ENCODE measurements at places on chromosomes 5 and 9.

GRCh38 chr5:115522832-115523403 lies 21.7 kb downstream of the FEM1C start:
- no peak for DNase-seq

- DNase-seq = no peak
These were observed 77.1 kb downstream of the BAAT start for GRCh38 chr9:101307524-101308213.

- no peak for DNase-seq
These were observed 25.1 kb downstream of the NANS start for GRCh38 chr9:98081477-98082219.

DNA sequence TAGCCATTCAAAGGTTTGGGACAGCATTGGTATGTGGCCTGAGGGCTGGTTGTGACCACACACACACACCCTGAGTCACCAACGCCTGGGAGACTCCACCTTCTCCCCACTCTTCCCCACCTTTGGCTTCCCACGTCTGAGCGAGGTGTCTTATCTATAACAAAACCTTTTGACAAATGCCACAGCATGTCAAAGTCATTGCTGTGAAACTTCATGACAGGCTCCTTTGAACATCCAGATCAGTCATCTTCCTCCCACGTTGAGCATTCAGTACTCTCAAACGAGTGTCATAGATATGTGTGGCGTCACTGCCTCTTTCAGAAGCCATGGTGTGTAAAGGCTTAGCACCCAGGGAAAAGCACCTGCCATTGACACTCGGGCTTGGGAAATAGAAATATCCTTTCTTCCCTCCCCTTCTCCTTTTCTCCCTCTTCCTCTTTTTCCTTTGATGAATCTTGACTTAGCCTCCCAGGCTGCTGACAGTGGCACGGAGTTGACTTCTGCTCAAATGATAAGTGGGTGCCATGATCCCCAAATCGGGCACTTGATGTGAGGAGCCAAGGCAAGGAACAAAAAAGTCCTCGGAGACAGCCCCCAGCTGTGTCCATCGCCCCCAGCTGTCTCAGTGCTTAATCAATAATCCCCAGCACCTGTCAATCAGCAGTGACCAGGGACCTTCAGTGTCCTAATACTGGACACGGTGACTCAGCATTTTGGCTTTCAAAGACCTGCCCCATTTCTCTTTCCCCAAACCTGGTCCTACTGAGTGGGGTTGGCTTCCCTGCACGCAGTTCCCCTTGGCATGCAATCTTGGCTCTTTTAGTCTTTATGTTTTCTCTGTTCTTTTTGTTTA lies 114.8 kb downstream of the FGF18 start:
- DNase-seq = no peak

DNA sequence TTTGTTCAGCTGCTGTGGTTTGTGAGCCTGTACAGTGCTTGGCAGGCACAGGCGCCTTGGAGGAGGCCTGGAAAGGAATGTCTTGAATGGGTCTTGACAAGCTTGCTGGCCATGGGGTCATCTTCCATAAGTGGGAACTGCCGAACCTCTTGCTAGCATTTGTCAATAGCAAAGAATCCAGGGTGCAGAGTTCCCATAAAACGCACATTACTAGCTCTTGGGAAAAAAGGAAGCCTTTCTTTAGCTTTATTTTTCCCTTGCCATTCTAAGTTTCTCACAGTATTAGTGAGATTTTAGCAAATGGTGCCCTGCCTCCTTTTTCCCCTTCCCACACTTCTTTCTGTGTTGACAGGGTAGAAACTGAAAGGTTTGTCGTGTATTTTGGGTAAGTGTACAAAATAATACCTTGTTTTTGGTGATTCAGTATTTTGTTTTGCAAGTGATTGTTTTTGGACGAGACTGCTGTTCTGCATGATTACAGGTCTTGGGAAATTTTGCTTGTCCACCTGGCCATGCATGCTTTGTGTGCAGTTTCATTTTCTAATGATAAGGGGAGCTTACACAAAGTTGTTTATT lies 82.0 kb downstream of the ADGRV1 start:
- DNase-seq = peak; percentile 86

- no peak for DNase-seq
These were observed 246.9 kb upstream of the GAS1 start for GRCh38 chr9:87193925-87194868.

DNA sequence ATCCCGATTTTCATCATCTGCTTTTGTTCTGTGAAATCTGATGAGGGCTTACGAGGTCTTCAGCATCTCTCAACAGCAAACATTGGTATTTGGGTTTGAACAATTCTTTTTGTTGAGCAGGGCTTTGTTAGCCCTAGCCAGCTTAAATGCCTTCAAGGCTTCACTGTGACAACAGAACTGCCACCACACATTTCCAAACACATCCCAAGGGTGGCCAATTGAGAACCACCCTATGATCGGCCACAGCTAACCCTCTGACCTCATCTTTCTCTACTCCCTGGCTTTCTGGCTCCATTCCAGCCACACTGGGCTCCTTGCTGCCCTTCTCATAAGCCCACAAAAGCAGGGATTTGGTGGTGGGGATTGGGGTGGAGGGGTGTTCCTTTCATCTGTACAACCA lies 17.6 kb downstream of the MTX3 start:
- DNase-seq = no peak

DNA sequence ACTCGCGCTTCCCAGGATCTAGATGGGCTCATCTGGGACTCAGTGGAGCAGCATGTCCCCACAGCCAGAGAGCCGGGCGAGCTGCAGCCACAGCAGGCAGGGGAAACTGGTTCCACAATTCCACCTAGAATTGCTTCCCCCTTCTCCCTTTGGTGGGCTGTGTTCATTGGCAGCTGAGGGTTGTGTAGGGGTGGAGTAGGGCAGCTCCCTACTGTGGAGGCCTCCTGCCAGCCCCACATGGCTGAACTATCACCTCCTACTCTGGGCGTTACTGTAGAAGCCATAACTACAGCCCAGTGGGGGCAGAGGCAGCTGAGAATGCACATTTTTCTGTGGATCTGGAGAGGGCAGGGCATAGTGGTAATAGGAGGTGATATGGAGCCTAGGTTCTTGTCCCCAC lies 44.8 kb downstream of the PPARGC1B start:
- no peak for DNase-seq

DNA sequence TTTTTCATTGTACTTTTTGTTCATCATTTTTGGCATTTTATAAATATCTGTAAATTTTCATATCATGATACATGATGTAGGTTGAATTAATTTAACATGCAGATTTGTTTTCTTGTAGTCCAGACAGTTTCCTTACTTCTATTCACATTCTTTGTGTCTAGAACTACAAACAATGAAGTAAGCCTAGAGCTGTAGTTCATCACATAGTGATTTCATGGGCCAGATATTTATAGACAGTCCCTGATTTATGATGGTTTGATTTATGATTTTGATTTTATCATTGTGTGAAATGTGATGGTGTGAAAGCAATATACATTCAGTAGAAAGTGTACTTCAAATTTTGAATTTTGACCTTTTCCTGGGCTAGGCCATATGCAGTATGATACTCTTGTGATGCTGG lies 139.0 kb downstream of the ARHGEF28 start:
- no peak for DNase-seq

GRCh38 chr5:1171340-1171941 lies 30.0 kb upstream of the SLC6A19 start:
- DNase-seq = no peak

GRCh38 chr9:106745457-106745856 lies 117.5 kb upstream of the ZNF462 start:
- no peak for DNase-seq

DNA sequence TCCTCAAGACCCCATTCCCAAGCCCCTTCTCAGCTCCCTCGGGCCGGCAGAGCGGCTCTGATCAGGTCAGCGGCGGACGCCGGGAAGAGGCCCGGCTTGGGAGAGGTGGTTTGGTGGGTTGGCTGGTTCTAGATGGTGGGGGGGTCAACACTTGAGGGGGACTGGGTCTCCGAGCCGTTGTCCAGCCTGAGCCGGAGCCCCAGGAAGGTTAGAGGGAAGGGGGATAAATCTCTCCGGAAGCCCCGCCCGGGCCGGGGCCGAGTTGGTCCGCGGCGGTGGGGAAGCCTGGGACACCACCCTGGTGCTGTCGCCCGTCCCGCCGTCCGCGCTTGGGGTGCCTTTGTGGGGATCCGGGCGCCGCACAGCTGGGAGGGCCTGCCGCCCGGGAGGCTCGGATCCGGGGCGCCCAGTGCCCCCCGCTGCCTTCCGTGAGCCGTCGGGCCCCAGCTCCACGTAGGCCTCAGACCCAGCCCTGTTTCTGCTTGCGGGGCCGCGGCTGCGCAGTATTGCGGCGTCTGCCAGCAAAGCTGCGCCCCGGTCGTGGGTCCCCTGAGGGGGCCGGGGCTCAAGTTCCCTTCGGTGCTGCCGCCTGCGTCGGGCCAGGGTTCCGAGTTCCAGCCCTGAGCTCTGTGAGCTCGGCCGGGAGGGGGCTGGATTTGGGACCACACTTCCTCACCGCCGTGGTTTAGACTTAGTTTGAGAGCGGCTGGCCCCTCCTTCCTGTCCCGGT lies 542 bp upstream of the TRIM52 start:
- peak; percentile 78 for DNase-seq

DNA sequence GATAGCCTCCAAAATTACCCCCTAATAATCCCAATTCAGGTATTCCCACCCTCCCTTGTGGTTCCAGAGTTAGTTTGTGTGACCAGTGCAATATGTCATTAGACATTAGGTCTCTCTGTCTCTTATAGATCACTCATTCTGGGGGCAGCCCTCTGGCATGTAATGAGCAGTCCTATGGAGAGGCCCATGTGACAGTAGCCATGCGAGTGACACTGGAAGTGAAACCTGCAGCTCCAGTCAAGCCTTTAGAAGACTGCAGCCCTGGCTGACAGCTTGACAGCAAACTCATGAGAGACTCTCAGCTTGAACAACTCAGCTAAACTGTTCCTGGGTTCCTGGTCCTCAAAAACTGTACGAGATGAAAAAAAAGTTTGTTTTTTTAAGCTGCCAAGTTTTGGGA lies 54.0 kb upstream of the HSPB3 start:
- DNase-seq = peak; percentile 58

DNA sequence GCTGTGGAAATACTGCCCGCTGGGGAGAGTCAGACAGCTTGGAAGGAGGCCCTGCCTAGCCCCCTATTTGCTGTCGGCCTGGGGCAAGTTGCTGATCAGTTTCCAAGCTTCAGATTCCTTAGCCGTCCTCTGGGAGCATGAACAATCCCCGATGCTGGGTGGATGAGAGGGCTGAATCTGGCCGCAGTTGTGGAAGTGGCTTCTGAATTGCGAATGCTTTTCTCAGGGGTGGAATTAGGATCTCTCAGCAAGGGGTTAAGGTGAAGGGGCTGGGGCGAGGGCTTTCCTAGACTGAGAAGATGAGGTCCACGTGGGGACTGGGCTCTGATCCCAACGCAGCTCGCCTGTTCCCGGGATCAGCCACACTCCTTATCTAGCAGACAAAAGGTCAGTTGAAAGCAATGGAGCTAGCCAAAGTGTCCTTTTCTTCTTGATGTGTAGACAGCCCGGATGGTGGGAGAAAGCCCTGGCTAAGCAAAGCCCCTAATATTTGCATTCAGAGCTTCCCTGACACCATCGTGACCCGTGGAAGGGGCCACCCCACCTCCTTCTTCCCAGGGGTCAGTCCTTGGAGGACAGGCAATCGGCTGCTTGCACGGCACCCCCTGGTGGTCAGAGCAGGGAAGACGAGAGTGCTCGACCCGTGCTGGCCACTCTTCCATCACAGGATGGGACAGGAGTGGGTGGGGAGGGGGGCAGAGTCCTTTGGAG lies 54.9 kb downstream of the COL15A1 start:
- no peak for DNase-seq

- no peak for DNase-seq
These were observed 143.4 kb upstream of the APC start for GRCh38 chr5:112594095-112594850.

DNA sequence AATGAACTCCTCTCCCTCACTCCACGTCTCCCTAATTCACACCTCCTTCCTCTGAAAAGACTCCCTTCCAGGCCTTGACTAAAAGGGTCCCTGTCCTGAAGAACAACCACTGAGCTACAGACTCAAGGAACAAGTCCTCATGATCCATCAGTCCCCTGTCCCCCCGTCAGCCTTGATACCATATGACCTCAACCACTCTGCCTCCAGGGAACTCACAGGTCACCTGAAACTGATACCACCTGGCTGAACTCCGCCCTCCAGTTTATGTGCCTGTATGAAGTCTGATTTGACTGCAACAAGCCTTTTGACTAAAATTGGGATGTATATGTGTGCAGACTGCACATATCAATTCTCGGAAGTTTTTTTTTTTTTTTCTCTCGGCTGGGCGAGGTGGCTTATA lies 88.7 kb downstream of the UGCG start:
- DNase-seq = no peak

GRCh38 chr5:163813900-163814299 lies 308.5 kb downstream of the MAT2B start:
- DNase-seq = no peak

DNA sequence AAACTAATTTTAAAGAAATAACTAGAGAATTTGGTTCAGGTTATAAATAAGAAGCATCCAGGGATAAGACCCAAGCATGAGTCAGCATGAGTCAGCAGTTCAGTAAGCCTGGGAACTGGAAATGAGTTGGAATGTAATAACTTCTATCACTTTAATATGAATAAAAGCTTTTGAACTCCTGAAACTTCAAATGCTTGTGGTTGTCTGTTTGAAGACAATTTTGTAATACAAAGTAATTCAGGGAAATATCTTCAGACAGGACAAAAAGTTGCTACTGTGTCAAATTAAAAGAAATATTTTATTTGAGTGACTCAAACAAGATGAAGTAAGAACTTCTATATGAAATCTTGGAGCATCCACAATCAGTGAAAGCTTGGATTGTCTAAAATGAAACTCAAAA lies 331.2 kb upstream of the DAB2 start:
- no peak for DNase-seq

DNA sequence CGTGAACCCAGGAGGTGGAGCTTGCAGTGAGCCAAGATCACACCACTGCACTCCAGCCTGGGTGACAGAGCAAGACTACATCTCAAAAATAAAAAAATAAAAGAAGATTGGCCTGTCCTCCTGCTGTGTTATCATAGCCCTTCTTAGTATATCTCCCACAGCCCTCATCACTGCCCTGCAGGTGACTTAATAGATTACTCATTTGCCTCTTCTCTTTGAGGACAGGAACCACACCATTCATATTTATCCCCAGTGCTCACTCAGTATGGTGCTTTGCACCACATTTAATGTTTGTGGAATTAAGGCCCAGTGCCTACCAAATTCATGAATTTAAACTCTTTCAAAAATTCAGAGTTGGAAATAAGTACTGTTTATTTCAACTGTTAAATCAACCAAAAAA lies 10.3 kb downstream of the IDNK start:
- DNase-seq = no peak

- no peak for DNase-seq
These were observed 1883.7 kb upstream of the C9orf72 start for GRCh38 chr9:29456940-29457339.

DNA sequence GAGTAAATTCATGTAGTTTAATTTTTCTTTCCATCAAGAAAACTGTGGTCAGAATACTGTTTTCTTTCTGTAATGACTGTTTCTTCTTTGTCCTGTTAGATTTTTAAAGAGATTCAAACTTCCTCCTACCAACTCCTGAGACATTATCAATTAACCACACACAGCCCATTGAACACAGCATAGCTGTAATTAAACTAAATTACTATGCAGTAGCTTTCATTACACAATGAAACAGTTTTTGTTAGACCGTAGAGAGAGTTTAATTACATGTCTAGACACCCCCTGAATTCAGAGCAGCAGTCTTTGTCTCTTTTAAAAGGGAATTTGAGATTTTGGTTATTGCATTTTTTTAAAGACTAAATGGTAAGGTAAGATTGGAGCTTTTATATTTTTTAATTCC lies 77.5 kb downstream of the STARD4 start:
- DNase-seq = no peak

All from MM.1S (cell line).